Central memory CD8-positive, alpha-beta T cell (primary cell): ENCODE measurements at places on chromosomes 5 and 9.

DNA sequence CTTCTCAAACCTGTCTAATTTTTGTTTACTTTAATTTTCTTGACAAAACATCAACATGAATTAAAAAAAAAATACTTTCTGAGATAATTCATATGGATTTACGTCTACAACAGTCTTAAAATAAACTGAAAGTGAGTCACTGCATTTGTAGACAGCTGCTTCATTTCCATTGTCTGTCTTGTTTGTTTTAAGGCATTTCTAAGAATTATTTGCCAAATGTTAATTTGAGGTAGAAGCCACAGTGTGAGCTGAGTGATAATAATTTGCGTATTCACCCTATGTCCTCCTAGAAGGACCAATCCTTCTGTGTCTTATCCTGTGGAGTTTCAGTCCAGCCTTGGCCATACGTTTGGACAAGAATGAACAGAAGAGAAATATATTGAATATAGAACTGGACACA lies 174.5 kb downstream of the CFAP90 start:
- H3K27me3 ChIP-seq: no peaks in the 10 kb centered on the region
- no peak for DNase-seq
- H3K27ac ChIP-seq: no peak overlapping the region
- H3K36me3 ChIP-seq: no peaks in the 10 kb centered on the region
- no peak overlapping the region for H3K4me3 ChIP-seq
- no peaks in the 10 kb centered on the region for H3K4me1 ChIP-seq

- H3K27me3 ChIP-seq: no peaks in the 10 kb centered on the region
- DNase-seq: no peak
- no peaks in the 10 kb centered on the region for H3K4me1 ChIP-seq
Measured at GRCh38 chr5:88846434-88846833, 36.5 kb downstream of the MEF2C start.

- no peaks in the 10 kb centered on the region for H3K27me3 ChIP-seq
- no peaks in the 10 kb centered on the region for H3K4me1 ChIP-seq
- no peak for DNase-seq
- no peak overlapping the region for H3K27ac ChIP-seq
Measured at GRCh38 chr9:130633336-130634190, 30.8 kb upstream of the PRDM12 start.

- H3K27ac ChIP-seq: no peak overlapping the region
- no peak for DNase-seq
- no peaks in the 10 kb centered on the region for H3K4me1 ChIP-seq
- H3K36me3 ChIP-seq: no peaks in the 10 kb centered on the region
- peaks cover 35% of the 10 kb centered on the region for H3K27me3 ChIP-seq
Measured at GRCh38 chr5:73469878-73470277, 21.3 kb upstream of the FOXD1 start.

DNA sequence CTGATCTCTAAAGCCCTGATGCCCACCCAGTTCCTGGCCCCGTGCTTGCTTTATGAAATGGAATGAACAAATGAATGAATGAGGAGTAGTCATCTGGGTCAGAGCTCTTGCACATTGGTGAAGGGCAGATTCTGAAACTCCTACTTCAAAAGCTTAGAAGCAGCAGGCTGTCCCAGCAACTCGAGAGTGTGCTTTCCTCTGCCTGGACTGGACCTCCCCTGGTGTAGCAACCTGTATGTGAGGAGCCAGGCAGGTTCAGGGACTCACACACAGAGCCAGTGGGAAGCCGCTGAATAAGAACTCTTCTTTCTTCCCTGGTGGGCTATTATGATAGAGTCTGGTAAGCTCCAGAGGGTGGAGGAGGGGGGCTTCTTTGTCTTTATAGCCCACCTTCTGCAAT lies 396.4 kb downstream of the CDK5RAP2 start:
- no peak overlapping the region for H3K4me3 ChIP-seq
- H3K27ac ChIP-seq: no peak overlapping the region
- H3K4me1 ChIP-seq: no peaks in the 10 kb centered on the region
- H3K27me3 ChIP-seq: peaks cover 17% of the 10 kb centered on the region

- no peaks in the 10 kb centered on the region for H3K27me3 ChIP-seq
- H3K36me3 ChIP-seq: peaks cover 16% of the 10 kb centered on the region
- no peak for DNase-seq
- H3K27ac ChIP-seq: no peak overlapping the region
Measured at GRCh38 chr9:100267211-100267610, 85.5 kb downstream of the TEX10 start.

GRCh38 chr9:123483191-123483803 lies 127.3 kb downstream of the CRB2 start:
- DNase-seq: no peak
- H3K27ac ChIP-seq: no peak overlapping the region
- H3K4me3 ChIP-seq: no peak overlapping the region
- H3K4me1 ChIP-seq: no peaks in the 10 kb centered on the region

- H3K27me3 ChIP-seq: no peaks in the 10 kb centered on the region
- DNase-seq: no peak
- H3K4me3 ChIP-seq: no peak overlapping the region
Measured at GRCh38 chr5:9042241-9042640, 503.6 kb downstream of the SEMA5A start.

- H3K27ac ChIP-seq: no peak overlapping the region
- H3K4me1 ChIP-seq: peaks cover 73% of the 10 kb centered on the region
- no peak overlapping the region for H3K4me3 ChIP-seq
- H3K27me3 ChIP-seq: no peaks in the 10 kb centered on the region
- peaks cover 5% of the 10 kb centered on the region for H3K36me3 ChIP-seq
Measured at GRCh38 chr9:99050292-99050911, 54.5 kb upstream of the TGFBR1 start.

GRCh38 chr9:125579030-125579932 lies 127.7 kb downstream of the MAPKAP1 start:
- peaks cover 18% of the 10 kb centered on the region for H3K4me1 ChIP-seq
- H3K4me3 ChIP-seq: no peak overlapping the region
- DNase-seq: no peak
- H3K27ac ChIP-seq: no peak overlapping the region
- H3K36me3 ChIP-seq: peaks cover 14% of the 10 kb centered on the region
- no peaks in the 10 kb centered on the region for H3K27me3 ChIP-seq

DNA sequence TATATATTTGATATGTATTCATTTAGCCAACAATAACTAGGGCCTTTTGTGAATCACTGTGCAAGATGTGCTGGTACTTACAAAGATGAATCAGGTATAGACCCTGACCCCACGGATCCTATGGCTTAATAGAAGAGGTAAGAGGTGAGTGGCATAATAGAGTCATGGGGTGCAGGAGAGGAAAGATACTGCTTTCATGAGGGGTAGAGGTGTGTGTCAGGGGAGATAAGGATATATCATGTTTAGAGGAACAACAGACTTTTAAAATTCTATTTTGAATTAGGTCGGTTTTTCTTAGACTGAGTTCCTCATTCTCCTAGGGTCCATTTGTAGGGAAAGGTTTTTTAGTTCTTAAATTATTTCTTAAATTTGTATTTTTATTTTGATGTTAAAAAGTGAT lies 27.8 kb downstream of the ZCCHC7 start:
- H3K36me3 ChIP-seq: peaks cover 5% of the 10 kb centered on the region
- H3K4me3 ChIP-seq: no peak overlapping the region
- no peak overlapping the region for H3K27ac ChIP-seq
- DNase-seq: no peak

DNA sequence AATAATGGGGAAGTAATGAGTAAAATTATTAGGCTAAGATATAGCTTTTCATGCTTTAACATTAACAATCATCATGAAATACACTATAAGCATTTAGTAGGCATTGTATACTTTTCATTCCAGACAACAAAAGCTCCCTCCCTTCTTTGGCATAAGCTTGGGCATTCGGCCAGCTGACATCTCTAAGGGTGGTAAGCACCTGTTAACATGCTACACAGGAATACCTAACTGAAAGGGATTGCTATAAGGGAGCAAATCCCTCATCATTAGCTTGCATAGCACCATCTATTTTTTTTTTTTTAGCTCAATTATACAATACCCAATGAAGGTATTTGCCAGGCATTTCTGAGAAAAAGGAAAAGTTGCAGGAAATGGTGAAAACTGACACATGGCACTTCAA lies 16.6 kb downstream of the STRBP start:
- no peaks in the 10 kb centered on the region for H3K27me3 ChIP-seq
- DNase-seq: no peak
- no peak overlapping the region for H3K4me3 ChIP-seq

GRCh38 chr5:160341309-160341870 lies 29.0 kb upstream of the CCNJL start:
- no peaks in the 10 kb centered on the region for H3K36me3 ChIP-seq
- no peak for DNase-seq
- no peaks in the 10 kb centered on the region for H3K27me3 ChIP-seq
- H3K4me1 ChIP-seq: no peaks in the 10 kb centered on the region
- no peak overlapping the region for H3K27ac ChIP-seq
- no peak overlapping the region for H3K4me3 ChIP-seq

GRCh38 chr5:180860273-180860886 lies 696 bp downstream of the ZFP62 start:
- H3K27me3 ChIP-seq: no peaks in the 10 kb centered on the region
- H3K4me1 ChIP-seq: peaks cover 37% of the 10 kb centered on the region
- H3K4me3 ChIP-seq: peak overlapping the region; percentile 86
- peak overlapping the region; percentile 92 for H3K27ac ChIP-seq
- H3K36me3 ChIP-seq: peaks cover 30% of the 10 kb centered on the region
- no peak for DNase-seq
